ENCODE measurements at places on chromosomes 6 and 20.

DNA sequence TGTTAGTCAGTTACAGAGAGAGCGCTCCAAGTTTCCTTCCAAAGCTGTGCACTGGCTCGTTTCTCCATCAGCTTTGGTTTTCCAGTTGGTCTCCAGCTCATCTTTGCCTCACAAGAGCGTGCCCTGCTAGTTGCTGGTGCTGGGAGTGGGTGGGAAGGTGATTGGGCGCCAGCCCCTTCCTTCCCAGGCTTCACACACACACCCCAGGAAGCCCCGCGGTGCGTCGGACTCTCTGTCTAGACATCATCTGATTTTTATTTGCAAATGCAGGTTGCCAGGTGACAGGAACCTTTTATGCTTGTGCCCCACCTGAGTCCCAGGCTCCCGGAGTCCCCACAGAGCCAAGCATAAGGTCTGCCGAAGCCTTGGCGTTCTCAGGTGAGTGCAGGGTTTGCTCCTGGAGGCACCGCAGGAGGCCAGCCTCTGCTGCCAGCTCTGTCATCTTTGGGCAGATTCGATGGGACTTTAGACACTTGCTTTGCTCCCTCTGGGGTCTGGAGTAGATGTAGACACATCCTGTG lies 7.1 kb downstream of the IRF4 start:
- DNase-seq: no peak

DNA sequence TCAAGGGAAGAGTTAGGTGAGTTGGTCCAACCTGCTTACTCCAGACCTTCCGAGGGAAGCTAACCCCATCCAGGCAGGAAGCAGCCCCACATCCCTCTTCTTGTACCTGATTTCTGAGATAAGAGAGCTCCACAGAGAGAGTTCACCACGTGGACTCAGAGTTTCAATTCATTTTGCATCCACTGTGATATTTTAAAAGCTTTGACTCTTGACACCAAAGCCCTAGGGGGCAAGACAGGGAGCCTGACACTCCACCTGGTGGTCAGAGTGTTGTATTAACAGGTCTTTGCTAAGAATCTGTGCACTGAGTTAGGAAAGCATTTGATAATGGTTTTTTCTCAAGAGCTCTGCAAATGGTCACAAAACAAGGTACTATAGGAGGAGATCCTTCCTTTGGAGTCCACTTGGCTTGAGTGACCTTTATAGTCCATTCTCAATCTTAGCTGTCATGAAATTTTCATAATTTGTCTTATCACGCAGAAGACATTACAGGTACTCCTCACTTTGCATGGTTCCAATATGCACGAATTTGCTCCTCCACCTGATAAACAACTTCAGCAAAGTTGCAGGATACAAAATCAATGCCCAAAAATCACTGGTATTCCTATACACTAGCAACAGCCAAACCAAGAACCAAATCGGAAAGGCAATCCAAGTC lies 56.2 kb upstream of the RIPOR2 start:
- DNase-seq: peak; percentile 74

GRCh38 chr6:43744931-43745727 lies 24.9 kb upstream of the VEGFA start:
- no peak for DNase-seq

DNA sequence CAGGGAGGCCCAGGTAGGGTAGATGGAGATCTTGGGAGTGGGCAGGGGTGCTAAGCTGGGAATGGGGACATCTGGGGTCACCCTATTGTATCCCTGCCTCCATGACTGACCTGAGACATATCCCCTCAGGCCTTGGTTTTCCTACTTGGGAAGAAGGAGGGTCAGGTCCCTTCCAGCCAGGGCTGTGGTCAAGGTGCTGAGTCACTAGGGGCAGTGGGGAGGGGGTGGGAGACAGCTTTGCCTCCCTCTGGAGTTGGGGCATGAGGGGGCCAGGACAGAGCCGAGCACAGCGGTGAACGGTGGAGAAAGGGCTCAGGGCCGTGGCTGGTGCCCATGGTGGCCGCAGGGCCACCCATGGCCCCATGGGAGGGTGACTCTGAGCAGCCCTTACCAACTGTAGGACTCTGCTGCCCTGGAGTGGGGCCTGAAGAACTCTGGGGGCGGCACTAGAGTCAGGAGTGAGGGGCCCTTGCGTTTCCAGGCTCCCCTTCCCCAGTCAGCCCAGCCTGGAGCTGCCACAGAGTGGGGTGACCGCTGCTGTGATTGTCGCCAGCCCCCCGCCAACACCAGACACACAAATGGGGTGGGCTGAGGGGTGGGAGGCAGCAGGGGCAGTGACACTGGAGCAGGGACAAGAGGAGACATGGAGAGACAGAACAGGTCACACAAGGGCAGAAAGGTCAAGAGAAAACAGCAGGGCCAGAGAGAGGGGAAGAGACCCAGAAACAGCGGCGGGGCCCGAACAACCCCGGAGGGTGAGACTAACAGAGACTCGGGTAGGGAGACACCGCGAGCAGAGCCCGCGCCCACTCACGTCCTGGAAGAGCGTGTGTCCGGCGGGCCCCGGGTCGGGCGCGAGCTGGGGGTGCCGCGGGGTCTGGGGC lies 576 bp downstream of the NECAB3 start:
- DNase-seq: no peak

- no peak for DNase-seq
These were observed 32.0 kb upstream of the RNF8 start for GRCh38 chr6:37321516-37322415.

DNA sequence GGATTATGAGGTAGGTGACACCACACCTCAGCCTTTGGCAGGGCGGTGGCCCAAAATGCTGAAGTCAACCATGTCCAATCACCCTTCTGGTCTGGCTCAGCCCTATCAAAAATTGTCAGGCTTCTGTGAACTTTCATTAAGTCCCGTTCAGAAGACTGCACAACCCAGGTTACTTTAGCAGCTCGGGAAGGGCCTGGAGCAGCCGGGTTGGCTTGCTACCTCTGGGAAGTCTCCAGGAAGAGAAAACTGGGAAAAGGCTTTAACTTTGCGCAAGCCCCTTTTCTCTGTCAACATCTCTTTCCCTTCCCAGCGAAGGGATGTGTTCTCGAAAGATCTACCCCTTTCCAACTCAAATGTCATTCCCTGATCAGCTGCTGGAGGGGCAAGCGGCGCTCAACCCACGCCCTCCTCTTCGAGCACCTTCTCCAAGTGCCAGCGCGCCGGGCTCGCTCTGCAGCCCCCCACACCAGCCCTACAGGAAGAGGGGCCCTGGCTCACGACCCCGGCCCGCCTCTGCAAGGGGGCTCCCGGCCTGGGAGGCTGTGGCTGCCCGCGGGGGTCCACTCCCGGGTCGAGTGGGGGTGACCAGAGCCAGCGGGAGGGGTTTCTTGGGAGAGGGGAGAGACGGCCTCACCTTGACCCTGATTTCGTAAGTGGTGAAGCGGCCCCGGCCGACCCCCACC lies 573 bp downstream of the SNX3 start:
- no peak for DNase-seq

GRCh38 chr6:110036408-110037302 lies 58.5 kb downstream of the GPR6 start:
- no peak for DNase-seq

- DNase-seq: no peak
These were observed 7.9 kb downstream of the ZC2HC1B start for GRCh38 chr6:143872201-143872600.

DNA sequence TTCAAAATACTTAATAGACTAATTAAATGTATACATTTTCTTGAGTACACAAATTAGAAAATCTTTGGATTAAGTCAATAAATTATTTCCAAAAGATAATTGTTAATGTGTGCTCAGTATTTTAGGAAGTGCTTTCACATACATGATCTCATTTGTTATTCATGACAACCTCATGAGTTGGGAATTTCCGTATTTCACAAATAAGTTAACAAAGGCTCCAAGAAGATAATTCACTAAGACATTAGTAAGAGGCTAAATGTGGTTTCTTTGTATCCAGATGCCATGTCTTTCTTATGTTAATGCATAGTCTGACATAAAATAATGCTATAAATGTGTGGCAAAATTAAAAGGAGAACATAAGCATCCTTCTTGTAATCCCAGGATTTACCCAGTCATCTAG lies 79.5 kb upstream of the TCF21 start:
- no peak for DNase-seq

- DNase-seq: no peak
These were observed 453.3 kb downstream of the RFPL4B start for GRCh38 chr6:112800439-112800838.

DNA sequence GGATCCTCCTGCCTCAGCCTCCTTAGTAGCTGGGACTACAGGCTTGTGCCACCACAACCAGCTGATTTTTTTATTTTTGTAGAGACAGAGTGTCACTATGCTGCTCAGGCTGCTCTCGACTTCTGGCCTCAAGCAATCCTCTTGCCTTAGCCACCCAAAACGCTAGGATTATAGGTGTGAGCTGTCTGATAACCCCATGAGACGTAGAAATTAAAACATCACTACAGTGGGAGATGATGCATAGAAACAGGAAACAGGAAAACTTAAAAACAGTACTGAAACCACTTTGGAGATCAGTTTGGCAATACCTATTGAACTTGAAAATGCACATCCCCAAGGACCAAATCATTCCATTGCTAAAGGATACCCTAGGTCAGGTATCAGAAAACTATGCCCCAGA lies 10.8 kb downstream of the SENP6 start:
- no peak for DNase-seq
